Right cardiac atrium (tissue), 5 donors: ENCODE measurements at places on chromosomes 5 and 9. TPM values are rescaled to one million over a fixed set of nuclear protein-coding genes. Genes with fewer than 3 reads are reported as not detected.

DNA sequence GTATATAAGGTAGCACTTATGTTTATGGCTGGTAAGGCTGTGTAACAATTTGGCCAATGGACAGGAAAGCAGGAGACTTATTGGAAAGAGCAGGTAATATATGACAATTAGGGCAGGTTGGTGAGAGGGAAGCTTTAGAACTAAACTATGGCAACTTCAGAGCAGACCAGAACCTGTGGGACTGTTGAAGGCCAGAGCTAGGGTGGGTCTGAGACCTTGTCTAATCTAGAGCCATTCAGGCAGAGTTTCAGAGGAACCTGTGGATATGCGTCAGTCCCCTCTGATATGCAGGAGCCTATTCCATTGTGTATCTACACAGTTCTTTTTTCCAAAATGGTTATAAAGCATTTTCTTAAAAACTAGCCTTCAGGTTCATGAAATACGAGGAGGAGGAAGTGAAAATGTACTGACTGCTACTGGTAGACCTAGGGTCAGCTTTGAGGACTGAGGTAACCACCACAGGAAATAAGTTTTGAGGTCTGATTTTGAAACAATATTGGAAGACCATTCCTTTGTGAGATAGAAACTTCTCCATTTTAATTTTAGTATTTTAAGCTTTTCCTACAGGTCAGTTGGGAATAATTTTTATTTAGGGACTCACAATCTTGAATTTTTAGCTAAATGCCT, 37.6 kb downstream of the ELL2 start:
- DNase-seq, result no peak

The SLC1A3 gene
- total RNA-seq, result 31.1 TPM

GRCh38 chr5:143118222-143118621, 285.3 kb downstream of the NR3C1 start:
- no peak for DNase-seq

DNA sequence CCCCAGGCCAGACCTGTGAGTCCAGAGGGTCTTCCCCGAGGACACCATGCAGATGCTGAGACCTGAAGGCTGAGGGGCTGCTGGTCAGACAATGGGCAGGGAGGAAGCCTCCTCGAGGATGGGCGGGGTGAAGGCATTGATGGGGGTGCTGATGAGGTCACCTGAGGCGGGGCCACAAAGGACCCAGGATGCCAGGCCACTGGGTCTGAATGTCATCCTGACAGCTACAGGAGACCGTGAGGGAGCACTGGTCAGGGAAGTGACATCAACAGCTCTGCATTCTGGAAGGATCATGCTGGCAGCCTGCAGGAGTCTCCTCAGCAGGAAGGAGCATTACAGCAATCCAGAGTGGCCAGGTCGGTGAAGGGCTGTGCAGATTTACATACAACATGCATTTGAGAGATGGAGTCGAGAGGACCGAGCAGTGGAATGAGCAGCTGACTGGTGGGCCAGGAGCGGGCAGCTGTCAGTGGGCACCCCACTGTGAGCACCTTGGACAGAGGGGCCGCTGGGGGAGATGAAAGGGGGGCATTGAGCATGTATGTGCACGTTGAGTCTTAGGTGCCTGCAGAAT, 77.7 kb upstream of the ADAMTS2 start:
- no peak for DNase-seq

DNA sequence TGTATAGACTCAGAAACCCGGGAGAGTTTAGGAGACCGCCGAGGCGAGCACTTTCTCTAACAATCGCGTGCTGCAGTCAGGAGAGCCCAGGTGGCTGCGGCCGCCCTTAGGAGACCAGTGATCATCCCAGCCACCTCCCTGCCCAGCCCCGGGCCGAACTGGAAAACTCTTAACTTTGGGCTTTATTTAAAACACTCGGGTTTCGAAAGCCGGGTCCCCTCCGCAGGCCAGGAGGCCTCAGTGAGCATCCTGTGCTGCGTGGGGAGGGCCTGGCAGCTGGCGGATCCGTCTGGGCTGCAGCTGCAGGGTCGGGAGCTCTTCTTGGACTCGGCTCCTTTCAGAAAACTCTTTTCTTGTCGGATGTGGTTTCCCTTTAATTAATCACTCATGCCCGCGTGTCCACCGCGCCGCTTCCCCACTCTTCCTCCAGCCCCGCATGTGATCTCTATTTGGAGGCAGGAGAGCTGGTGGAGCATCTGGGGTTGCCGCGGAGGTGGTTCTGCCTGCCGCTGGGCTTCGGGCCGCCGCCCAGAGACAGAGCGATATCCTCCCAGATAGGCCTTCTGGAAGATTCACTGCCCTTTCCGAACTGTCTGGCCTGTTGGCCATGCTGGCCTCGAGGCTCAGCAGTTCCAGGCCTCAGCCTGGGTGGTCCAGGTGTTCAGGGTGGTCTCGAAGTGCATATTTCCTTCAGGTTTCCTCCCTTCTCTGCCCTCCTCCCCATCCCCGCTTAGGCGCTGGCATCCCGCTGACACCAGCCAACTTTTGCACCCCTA, 59.5 kb downstream of the TMEM174 start:
- DNase-seq, result no peak

- no peak for DNase-seq
Observed at GRCh38 chr9:114243240-114243639, 79.7 kb upstream of the ORM1 start.

DNA sequence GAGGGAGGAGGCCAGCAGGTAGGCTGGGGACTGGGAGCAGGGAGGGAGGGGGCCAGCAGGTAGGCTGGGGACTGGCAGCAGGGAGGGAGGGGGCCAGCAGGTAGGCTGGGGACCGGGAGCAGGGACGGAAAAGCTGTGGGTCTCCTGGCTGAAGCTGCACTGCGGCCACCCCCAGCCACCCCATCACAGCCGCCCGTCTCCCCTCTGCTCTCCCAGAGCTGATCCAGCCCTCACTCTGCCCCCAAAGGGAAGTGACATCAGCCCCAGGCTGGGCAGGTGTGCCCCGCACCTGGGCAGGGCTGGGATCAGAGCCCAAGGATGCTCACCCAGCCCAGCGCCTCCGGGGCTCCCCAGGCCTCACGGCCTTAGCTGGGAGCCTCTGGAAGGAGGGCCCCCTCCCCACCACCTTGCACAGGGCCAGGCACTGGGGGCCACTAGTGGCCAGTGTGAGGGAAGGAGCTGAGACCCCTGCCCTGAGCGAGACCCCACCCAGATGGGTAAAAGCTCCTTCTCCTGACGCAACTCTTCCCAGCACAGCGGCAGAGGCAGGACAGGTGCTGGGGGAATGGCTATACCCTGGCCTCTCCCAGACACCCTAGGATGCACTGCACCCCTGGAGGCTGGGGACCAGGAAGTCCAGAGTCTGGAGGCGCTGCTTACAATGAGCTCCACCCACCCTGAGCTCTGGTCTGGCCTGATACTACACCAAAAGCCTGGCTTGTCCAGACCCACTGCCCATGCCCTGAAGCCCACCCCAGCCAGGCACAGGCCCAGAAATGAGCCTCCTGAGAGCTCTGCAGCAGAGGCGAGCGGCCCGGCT, 11.6 kb downstream of the AGPAT2 start:
- DNase-seq, result no peak

DNA sequence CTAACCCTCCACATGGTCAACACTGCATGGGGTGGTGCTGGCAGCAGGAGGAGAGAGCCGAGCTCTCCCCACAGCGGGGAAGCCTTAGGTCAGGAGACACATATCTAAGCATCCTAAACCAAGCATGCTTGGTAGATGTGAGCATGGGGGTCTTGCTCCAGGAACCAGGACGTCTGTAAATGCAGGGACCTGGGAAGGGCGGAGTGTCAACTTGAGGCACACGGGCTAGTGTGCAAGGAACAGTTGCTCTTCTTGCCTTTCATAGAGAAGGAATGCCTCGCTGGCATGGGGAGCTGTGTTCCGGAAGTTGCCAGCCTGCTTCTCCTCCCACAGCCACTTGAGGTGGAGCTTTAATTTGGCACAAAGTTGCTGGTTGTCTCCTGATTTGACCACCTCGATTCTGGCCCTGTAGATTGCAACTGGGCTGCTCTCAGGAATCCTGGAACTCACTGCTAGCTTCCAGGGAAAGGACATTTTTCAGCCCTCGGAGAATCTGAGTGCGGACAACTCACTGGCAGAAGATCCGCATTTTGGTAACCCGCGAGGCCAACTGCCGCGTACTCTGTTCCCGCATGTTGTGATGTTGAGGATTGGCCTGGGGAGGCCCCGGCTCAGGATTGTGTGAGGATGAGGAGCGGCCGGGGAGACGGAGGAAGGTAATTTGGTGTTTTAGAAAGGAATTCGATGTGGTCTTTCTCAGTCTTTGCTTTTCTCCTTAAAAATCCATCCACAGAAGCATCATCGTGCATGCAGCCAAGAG, 370.3 kb upstream of the IRX1 start:
- DNase-seq, result no peak

- no peak for DNase-seq
Observed at GRCh38 chr9:89664010-89664409, 59.2 kb downstream of the GADD45G start.

DNA sequence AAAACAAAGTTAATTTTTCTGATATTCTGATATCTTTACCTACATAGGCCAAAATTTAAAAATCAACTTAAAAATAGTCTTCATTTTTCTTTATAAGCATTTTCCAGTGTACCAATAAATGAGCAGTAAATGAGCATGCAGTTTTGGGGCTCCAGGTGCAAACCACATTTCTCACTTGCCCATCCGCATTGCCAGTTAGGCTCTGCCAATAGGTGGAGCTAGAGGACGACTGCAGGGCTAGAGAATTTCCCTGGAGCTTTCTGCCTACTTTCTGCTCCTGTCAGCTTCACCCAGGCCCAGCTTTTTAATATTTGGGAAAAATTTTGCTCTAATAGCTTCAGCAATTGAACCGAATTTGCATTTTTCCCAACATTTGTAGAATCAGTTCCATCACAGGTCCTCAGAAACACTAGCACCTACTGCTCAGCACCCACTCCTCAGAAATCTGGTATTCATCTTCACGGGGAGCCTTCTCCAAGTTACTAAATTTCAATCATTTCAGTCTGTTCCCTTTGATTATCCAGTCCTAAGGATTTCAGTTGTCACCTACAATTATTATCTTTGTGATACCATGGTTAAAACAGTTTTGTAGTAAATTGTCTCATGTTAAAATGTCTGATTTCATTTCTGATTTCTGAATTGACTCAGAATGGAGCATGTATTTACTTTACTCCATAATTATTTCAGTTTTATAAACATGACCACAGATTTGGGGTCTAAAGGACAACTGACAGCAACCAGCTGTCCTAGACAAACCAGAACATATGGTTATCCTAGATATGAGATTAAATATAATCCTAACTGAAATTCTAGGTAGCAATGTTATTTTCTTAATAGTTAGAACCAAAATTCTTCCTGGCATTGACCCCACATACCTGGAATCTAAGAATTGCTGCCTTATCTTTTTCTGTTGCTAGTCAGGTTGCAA, 104.6 kb upstream of the FAM174A start:
- peak; percentile 31 for DNase-seq

The ST8SIA4 gene
- total RNA-seq, result 4.4 TPM

DNA sequence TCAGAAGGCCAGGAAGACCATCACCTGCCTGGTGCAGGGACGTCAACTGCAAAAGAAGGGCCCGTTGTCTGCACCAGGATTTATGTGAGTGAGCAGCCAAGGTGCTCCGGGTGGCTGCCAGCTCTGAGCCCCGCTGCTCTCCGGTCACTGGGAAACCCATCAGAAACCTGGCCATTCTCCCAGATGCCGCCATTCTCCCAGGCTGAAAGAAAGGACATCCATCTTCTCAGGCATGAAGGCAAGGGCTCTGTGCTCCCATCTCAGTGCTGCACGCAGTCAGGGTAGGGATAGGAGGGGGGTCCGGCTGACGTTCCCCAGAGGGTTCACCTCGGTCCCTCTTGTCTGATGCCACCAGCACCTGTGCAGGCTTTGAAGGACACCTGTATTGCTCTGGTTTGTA, 158.4 kb downstream of the ERCC6L2 start:
- DNase-seq, result no peak

DNA sequence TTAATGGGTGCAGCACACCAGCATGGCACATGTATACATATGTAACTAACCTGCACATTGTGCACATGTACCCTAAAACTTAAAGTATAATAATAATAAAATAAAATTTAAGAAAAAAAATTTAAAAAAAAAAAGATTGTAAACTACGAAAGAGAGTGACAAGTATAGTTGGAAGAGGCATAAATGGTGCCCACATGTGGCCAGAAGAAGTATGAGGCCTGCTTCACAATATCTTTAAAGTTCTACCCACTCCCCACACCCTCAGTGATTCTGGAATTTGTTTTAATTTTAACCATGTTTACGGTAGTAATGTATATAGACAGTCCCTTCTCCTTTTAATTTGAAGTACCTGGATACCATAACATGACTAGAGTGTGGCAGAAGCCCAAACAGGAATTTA, 172.7 kb downstream of the CHSY3 start:
- no peak for DNase-seq

DNA sequence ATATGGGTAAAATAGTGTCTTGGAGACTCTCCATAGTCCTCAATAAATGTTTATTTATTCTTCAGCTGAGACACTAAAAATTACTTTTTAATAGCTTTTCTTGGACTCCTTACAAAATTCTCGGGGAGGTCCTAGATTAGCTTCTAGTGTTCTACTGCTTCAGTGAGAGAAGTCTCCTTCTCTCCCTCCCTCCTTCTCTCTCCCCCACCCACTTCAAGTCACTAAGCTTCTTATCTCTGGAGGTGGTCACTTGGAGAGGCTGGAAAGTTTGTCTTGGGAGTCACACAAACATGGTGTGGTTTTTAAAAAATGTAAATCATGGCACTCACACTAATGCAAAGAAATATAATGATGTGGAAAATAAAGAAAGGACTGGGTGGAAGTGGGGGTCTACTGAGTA, 64.1 kb downstream of the SEMA6A start:
- DNase-seq, result no peak

- DNase-seq, result no peak
Observed at GRCh38 chr9:6348766-6349165, 20.6 kb downstream of the TPD52L3 start.

The PCDHGC3 gene
- 42.5 TPM for total RNA-seq

GRCh38 chr5:151699071-151699901, 12.6 kb upstream of the SPARC start:
- peak; percentile 91 for DNase-seq
